Astrocyte (in vitro differentiated cells and primary cell): ENCODE measurements at places on chromosomes 2 and 18. TPM values are rescaled to one million over a fixed set of nuclear protein-coding genes. Genes with fewer than 3 reads are reported as not detected.

GRCh38 chr2:239910404-239910803 lies 114.7 kb downstream of the NDUFA10 start:
- DNase-seq = no peak

GRCh38 chr2:160419776-160420505 lies 73.7 kb downstream of the RBMS1 start:
- DNase-seq = peak; percentile 83

DNA sequence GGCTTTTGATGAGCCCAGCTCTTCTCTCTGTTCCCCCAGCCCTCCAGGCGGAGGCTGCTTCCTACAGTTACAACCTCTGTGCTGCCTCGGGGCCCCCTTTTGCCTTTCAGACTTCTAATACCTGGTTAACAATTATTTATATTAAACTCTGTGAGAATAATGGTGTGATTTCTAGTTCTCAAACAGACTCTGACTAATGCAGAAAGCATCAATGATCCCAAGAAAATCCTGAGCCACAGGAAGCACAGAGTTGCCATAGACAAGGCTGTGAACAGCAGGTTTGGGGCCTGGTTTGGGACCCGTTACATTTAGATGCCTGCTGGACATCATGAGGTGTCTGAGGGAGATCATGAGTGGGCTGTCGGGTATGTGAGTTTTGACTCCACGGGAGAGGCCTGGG lies 37.4 kb upstream of the MYO3B start:
- no peak for DNase-seq

- DNase-seq = peak; percentile 85
Measured at GRCh38 chr2:119366649-119367471, at the start of the genes C2orf76 and DBI. C2orf76 (minus strand) TSS chr2:119366834; CDS start chr2:119339959, 26,875 bp downstream. DBI (plus strand) TSS chr2:119366977; CDS start chr2:119367052, 75 bp downstream.

Gene ROCK1
- total RNA-seq = 57.0 and 57.8 TPM in 2 replicates

Gene KCNIP3
- total RNA-seq = 0.68 and 1.5 TPM in 2 replicates
